ENCODE measurements at places on chromosomes 7 and 10.

GRCh38 chr7:82185443-82185842, 258.1 kb downstream of the CACNA2D1 start:
- DNase-seq, result no peak

- DNase-seq, result no peak
Observed at GRCh38 chr10:13239923-13240322, 5.7 kb upstream of the UCMA start.

DNA sequence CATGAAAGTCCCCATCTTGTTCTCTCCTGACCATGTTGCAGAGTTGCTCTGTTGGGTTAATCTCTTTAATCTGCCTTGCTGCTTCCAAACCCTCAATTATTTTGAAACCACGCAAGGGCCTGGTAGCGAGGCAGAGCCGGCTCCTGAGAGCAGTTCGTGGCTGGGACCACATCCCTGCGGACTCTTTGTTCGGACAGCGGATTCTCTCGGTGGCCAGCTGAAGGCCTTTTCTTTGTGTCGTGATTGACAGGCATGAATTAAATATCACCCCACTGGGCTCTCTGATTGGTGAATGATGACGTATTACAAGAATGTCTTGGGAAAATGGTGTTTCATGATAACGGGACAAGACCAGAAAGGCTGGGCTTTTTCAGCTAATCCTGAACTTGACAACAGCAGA, 66.9 kb upstream of the ARHGAP21 start:
- DNase-seq, result no peak

GRCh38 chr10:50470345-50470744, 153.4 kb downstream of the SGMS1 start:
- peak; percentile 19 for DNase-seq

DNA sequence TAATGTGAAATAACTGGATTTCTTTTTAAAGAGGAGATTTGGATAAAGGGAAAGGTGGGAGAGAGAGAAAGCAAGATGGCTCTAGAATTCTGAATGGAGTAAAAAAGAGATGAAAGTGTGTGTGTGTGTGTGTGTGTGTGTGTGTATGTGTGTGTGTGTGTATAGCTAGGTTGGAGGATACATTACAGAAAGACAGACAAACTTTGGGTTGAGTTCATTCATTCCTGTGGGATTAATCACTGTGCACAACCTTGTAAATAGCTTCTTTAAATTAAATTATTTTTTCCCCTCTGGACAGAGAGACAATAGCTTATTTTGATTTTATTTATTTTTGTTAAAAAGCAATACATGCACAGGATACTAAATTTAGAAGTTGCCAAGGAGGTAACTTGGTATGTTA, 7.5 kb downstream of the ASB4 start:
- DNase-seq, result no peak

- no peak for DNase-seq
Observed at GRCh38 chr10:74121368-74121767, 29.3 kb downstream of the AP3M1 start.

DNA sequence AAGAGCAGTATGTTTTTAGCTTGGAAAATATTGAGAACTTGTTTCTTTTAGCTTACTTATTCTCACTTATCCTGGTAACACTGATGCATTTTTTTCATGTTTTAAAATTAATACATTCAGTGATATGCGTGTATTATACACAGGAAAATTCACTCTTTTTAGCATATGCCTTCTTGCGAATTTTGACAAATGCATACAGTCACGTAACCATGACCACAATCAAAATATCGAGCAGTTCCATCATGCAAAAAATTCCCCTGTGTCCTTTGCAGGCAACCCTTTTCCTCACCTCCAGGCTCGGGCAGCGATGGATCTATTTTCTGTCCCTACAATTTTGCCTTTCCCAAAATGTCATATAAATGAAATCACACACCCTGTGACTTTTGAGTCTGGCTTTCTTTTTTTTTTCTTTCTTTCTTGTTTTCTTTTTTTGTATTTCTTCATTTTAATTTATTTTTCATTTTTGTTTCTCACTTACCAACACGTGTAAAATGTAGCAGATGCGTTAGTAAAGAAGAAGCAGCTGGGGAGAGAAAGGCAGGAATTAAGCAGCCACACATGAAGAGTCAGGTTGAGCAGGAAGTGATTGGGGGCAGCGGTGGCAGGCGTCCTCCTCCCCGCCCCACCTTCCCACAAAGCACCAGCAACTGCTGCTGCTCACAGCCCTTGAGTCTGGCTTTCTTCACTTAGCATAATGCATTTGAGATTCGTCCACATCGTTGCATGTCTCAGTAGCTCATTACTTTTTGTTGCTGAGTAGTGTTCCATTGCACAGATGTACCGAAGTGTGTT, 29.9 kb downstream of the ADRB1 start:
- peak; percentile 43 for DNase-seq

DNA sequence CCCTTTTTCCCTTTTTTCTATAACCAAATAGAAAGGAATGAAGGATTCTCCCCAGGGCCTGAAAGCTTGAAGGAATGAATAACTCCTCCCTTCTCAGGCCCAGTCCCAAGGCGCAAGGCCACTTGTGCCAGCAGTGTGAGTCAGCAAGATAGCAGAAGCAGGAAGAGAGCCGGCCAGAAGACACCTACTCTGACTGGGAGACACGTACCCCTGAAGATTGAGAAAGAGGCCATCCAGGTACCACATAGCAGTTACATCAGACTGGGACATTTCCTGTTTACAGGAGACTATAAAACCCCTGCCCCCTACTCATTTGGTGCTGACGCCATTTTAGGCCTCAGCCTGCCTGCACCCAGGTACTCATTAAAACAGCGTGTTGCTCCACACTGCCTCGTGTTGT, 65.5 kb downstream of the LRRC17 start:
- no peak for DNase-seq

Measured in stomach (tissue), 19 donors.